ENCODE measurements at places on chromosomes 16 and 17.

GRCh38 chr16:11104168-11105037, 151.6 kb downstream of the SOCS1 start:
- DNase-seq: no peak

DNA sequence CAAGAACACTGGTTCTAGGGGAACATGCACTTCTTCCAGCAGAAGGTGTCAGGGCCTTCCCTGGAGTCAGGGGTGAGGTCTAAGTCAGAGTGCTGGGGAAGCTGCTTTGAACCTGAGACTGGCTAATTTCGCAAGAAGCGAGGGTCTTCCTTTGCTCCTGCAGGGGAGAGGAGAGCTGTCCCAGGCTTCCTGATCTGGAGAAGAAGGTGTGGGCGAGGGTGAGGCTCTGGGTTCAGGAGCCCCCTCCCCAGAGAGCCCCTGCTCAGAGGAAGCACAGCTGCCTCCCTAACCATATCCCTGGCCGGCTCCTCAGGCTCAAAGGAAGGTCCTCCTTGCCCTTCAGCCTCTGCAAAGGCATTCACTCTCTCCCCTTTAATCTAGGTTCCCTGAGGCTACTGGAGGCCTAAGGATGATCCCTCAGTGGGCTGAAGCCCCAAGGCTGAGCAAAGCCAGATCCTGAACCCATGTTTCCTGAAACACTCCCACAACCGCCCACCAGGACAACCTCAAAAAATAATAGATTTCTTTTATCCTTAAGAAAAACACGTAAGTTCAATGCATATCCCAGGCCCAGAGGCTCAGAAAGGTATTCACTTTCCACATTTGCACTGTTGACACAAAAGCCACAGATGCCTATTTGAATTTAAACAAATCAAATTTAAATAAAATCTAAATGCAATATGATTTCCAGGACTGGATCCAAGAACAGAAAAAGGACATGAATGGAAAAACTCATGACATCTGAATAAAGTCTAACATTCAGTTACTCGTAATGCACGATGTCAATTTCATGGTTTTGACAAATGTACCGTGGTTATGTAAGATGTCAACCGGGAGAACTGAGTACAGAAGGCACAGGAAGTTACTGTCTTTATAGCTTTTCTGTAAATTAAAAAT, 71.5 kb upstream of the RCVRN start:
- no peak for DNase-seq

GRCh38 chr17:5396612-5397011, 22.9 kb downstream of the NUP88 start:
- DNase-seq: no peak

GRCh38 chr16:88924834-88925539, 52.0 kb downstream of the CBFA2T3 start:
- peak; percentile 78 for DNase-seq

DNA sequence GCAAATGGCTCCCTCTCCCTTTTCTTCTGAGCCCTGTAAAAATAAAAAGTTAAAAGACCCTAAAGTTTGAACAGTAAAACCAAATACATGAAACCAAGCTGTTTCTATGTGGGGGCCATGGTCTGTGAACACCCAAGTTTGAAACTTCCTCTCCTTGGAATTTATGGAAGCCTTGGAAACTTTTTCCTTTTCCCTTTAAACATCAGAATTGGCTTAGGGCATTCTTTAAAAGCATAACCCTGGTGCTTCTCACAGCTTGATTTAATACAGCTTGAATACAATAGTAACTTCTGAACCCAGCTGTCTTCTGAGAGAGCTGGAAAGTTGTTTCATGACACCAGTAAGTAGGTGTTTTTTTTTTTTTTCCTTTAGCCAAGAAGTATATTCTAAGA, 26.5 kb downstream of the NKD1 start:
- no peak for DNase-seq

GRCh38 chr16:60642956-60643355, 1393.3 kb downstream of the CDH8 start:
- peak; percentile 40 for DNase-seq

- DNase-seq: peak; percentile 27
Measured at GRCh38 chr16:48576927-48577326, 33.1 kb downstream of the N4BP1 start.

GRCh38 chr16:2008631-2009163, 924 bp downstream of the ZNF598 start:
- peak; percentile 43 for DNase-seq

DNA sequence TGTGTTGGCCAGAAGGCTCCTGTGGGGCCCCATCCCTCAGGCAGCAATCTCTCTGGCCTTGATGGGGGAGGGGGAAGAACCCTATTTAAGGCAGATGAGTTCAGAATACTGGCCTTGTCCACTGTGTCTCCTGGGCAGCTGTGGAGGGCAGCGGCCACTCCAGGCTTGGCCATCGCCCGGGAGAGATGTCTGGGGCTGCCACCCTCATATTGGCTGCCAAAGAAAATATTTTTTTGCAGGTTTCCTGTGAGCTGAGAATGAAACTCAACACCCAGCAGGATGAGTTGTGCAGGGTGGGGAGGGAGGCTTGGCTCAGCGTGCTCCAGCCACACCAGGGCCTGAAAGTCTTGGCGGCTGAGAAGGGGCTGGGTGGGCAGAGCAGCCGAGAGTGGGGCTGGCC, 14.4 kb upstream of the TIMP2 start:
- no peak for DNase-seq

DNA sequence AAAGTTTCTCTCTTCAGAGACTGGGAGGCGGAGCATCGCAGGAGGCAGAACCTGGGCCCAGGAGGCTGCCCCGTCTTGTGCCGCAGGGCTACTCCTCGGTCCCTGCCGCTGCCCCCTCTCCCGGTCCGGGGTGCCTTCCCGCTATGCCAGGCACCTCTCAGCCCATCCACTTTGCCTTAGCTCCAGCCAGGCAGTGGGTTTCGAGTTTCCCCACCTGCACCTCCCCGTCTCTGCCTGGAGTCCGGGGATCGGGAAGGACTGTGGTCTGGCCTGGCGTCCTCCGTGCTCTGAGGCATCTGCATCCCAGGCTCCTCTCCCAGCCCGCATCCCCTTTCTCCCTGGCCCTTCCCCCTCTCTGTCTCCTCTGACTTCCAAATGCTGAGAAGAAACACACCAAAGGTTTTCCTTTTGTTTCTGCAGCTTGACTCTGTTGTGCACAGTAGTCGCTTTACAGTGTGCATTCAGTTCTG, 26.8 kb upstream of the PIK3R6 start:
- no peak for DNase-seq

GRCh38 chr17:16419929-16420271, 4.5 kb downstream of the TRPV2 start:
- peak; percentile 41 for DNase-seq

GRCh38 chr17:41766135-41766534, 20.4 kb downstream of the JUP start:
- no peak for DNase-seq

- DNase-seq: peak; percentile 32
Measured at GRCh38 chr17:76593384-76593826, 7.7 kb upstream of the ST6GALNAC2 start.

GRCh38 chr17:43025290-43025657, 243 bp downstream of the RND2 start:
- no peak for DNase-seq

DNA sequence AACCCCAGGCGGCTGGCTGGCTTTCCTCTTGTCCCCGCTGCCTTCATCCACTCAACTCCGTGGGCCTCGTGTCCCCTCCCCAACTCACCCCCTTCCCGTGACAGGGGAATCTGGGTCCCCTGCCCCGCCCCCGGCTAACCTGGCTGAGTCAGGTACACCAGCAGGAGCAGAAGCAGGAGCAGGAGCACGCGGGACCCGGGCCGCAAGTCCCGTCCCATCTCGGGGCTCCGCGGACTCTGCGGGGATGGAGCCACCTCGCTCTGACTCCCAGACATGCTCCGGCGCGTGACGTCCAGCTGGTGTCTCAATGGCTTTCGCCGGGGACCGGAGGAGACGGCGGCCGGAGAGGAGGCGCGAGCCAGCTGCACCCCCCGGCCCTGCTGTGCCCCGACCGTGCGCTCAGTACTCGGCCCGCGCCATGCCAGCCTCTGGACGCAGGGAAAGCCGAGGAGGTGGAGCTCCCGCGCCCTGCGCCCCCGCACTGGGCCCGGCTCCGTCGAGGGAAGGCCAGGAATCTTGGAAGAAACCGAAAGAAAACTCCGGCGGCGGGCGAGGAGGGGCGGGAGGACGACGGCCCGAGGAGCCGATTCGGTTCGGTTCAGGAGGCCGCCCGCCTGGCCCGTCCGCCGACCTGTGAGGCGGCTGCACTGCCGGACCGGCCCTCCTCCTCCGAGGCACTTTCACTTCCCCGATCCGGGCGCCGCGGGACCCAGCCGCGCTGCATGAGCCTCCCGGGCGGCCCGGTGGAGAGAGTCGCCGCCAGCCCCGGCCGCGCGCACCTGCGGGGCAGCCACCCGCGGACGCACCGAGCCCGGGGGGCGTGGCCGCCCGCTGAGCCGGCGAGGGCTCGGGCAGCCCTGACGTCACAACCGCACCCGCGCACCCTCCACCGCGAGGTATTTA, at the start of the genes CXCL16 and ZMYND15:
Gene CXCL16 (minus strand): TSS at position 807 of the 903 bp plus-strand sequence. CDS start 589 bp downstream, at position 218.
Gene ZMYND15 (plus strand): TSS at position 712 of the 903 bp plus-strand sequence. CDS start 716 bp downstream, outside the sequence.
- DNase-seq: peak; percentile 39

DNA sequence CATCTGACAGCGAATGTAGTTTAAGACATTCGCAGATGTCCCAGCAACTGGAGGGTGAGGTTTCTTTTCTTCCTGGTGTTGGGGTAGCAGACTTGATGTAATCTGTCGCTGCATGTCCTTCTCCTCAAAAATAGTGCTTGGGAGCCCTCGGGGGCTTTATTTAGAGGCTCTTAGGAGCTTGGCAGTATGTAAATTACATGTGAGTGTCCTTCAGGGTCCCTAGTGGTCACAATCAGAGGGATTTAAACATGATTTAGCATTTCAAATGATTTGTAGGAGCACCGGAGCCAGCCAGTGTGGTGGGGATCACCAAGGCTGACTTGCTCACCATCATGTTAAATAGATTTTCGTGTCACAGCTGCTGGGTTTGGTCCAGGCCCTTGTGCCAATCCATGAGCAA, 8.8 kb upstream of the SALL1 start:
- DNase-seq: no peak

GRCh38 chr16:51666821-51667220, 515.8 kb upstream of the SALL1 start:
- DNase-seq: no peak

DNA sequence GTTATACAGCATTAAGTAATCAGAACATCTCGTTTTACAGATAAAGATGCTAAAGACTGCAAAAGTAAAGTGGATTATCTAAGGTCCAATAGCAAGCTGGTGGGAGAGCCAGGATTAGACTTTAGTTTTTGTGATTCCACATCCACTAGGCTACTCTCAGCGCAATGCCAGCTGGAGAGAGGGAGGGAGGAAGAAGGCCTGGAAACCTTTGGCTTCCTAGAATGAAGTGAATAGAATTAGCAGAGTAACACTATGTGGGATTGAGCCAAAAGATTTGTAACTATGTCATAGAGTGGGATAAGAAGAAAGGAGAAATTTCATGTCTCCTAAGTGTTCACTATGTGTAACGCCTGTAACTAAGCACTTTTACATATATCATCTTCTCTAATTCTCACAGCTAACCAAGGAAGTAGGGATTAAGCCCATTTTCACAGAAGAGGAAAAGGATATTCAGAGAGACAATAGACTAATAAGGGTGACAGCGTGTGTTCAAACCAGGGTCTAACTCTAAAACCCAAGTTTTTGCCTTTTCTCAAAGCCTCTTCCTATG, 25.4 kb upstream of the NSRP1 start:
- DNase-seq: no peak

- DNase-seq: peak; percentile 47
Measured at GRCh38 chr16:15765880-15766279, 90.9 kb downstream of the MYH11 start.

- DNase-seq: no peak
Measured at GRCh38 chr16:10937068-10937859, 5.0 kb downstream of the DEXI start.

GRCh38 chr16:31505483-31505882, 2.7 kb downstream of the RUSF1 start:
- no peak for DNase-seq

DNA sequence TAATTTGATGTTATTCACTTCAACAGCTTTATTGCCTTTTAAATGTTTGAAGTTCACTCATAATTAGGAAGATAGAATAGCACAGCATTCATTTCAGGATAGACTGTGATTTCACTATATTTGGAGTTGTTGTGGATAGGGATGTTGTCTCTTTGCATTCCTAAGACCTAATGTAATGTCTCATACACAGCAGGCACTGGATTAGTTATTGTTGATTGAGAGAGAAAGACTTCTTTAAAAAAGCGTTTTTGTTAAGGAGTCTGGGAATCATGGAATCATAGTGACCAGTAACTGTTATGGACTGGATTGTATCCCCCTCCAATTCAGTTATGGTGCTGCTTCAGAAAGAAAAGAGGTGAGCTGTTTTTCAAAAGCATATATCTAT, 122.0 kb downstream of the USP22 start:
- DNase-seq: no peak

- DNase-seq: no peak
Measured at GRCh38 chr17:40722241-40722640, 18.7 kb upstream of the KRT24 start.

Data from RKO (cell line).